Fibroblast of lung (primary cell): ENCODE measurements at places on chromosomes 12 and 14. TPM values are rescaled to one million over a fixed set of nuclear protein-coding genes. Genes with fewer than 3 reads are reported as not detected.

SMIM41 gene
- total RNA-seq, result 2.0 and 2.1 TPM in 2 replicates

DNA sequence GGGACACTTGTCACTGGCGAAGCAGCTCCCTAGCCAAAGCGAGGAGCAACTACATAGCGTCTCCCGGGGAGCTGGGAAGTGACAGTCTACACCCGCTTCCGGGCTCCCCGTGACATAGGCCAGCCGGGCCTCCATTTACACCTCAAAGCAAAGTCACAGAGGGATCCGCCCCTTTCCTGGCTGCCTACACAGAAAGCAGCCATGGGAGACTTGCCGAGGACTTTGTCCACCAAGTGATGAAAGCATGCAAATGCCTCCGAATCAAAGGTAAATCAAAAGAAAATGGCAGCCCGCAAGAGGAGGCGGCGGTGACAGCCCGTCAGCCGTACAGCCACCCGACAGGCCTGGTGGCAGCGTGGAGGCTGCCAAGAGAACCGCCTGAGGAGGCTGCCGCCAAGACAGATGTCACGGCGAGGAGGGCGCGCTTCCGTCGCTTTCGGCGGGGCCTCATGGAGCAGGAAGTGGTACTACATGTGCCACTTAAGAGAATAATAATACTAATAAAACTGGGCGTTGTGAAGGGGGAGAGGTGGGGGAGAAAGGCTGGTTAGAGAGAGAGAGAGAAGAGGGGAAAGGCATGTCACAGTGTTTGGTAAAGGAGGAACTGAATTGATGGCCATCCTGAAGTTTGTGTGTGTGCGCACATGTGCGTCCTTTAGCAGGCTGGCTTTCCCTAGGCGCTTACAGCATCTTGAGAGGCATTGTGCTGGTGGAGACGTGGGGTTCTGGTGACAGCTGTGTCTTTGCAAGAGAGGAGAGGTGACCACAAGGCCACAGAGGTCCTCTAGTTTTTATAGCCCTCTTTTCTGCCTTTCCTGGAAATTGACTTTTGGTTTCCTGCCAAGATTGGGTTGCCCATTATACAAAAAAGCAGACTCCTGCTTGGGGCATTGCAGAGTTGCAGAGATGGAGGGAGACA is 661.7 kb downstream of the VRK1 start:
- no peak overlapping the region for H3K4me3 ChIP-seq
- H3K27me3 ChIP-seq, result no peaks in the 10 kb centered on the region
- H3K36me3 ChIP-seq, result no peaks in the 10 kb centered on the region
- no peak overlapping the region for H3K27ac ChIP-seq

TMTC2 gene
- total RNA-seq, result 9.0 and 9.7 TPM in 2 replicates

KIF26A gene
- total RNA-seq, result under 0.01 and 2.0 TPM in 2 replicates

SAMD4A gene
- total RNA-seq, result 25.9 and 39.8 TPM in 2 replicates

- H3K27me3 ChIP-seq, result no peaks in the 10 kb centered on the region
- DNase-seq, result peak; percentile 82
- peaks cover 22% of the 10 kb centered on the region for H3K4me1 ChIP-seq
- H3K27ac ChIP-seq, result peak overlapping the region; percentile 58
Observed at GRCh38 chr14:51677266-51677665, 25.6 kb downstream of the FRMD6 start.

DNA sequence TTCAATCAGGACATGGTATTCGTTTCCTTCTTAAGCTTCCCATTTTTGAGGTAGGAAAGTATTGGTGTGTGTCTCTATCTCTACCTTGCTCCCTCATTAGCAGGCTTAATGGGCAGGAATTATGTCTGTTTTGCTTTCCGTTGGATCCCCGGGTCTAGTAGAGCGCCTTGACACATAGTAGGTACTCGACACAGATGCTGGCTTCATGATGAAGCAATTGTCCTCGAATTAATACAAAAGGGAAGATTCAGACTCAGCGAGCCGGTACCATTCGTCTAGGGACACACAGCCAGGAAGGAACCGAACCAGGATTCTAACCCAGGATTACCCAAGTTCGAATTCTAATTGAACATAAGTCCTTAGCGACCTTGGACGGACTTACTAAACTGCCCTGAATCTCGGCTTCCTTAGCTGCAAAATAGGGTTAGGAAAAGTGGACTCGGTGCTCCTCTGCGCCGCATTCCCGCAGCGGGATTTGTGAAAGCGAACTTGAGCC is 496 bp upstream of the ISCU start:
- peaks cover 17% of the 10 kb centered on the region for H3K36me3 ChIP-seq
- peaks cover 16% of the 10 kb centered on the region for H3K4me1 ChIP-seq
- H3K27ac ChIP-seq, result peak overlapping the region; percentile 97
- no peaks in the 10 kb centered on the region for H3K27me3 ChIP-seq
- DNase-seq, result peak; percentile 7

GPR65 gene
- under 0.01 and 0.17 TPM in 2 replicates for total RNA-seq

SDR9C7 gene
- total RNA-seq, result not detected in 2 replicates

DNA sequence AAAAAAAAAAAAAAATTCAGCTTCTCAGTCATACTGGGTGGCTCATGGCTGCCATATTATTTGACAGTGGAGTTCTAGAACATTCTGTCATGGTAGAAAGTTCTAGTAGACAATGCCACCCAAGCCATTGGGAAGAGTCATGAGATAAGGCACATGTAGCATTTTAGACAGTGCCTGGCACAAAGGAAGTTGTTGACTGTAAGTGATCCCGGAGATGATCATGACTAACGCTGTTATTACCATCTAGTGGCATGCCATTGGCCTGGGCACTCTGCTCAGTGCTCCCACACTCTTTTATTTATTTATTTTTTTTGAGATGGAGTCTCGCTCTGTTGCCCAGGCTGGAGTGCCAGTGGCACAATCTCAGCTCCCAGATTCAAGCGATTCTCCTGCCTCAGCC is 80.4 kb downstream of the FOXN4 start:
- H3K27me3 ChIP-seq, result no peaks in the 10 kb centered on the region
- no peak overlapping the region for H3K27ac ChIP-seq
- no peaks in the 10 kb centered on the region for H3K36me3 ChIP-seq
- no peak for DNase-seq
- no peak overlapping the region for H3K4me3 ChIP-seq
- H3K4me1 ChIP-seq, result no peaks in the 10 kb centered on the region

- H3K4me1 ChIP-seq, result no peaks in the 10 kb centered on the region
- H3K36me3 ChIP-seq, result no peaks in the 10 kb centered on the region
- DNase-seq, result no peak
- H3K27ac ChIP-seq, result no peak overlapping the region
- H3K27me3 ChIP-seq, result peaks cover 21% of the 10 kb centered on the region
Observed at GRCh38 chr12:49897276-49897675, 6.4 kb downstream of the FAIM2 start.

DNA sequence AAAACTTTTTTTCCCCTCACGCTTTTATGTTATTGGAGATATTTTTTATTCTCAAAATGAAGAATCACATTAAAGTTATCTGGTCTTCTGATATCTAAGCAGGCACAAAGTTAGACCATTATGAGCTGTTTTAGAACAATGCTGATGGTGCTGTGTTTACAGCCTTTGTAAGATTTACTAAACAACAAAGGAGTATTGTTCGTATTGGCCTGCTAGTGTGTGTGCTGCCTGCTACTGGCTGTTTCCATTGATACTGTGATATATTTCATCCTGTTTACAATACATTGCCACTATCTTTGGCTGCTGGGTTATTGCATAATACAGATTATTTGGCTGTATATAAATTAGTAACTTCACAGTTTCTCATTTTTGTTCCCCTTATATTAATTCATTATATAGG is 220.8 kb downstream of the ITPR2 start:
- H3K4me3 ChIP-seq, result no peak overlapping the region
- no peaks in the 10 kb centered on the region for H3K36me3 ChIP-seq
- DNase-seq, result no peak
- H3K27me3 ChIP-seq, result no peaks in the 10 kb centered on the region
